ENCODE measurements at places on chromosomes 11 and 22.

DNA sequence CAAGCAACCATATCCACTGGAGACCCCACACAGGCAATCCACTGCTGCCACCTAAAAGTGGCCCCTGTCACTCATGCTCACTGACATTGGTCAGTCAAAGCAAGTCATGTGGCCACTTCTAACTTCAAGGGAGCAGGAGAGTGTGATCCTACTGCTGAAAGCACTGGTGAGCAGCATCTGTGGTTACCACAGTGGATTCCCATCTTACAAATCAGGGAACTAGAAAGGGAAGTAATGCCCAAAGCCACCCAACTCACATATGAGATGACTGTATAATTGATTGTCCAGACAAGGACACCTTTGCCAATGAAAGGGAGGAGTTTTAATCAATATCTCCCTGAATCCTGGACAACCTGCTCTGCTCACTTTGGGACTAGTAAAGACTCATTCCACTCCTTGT is 17.7 kb downstream of the RCN1 start:
- no peak for DNase-seq

GRCh38 chr11:68302670-68303069 is 9.7 kb upstream of the LRP5 start:
- DNase-seq, result no peak

DNA sequence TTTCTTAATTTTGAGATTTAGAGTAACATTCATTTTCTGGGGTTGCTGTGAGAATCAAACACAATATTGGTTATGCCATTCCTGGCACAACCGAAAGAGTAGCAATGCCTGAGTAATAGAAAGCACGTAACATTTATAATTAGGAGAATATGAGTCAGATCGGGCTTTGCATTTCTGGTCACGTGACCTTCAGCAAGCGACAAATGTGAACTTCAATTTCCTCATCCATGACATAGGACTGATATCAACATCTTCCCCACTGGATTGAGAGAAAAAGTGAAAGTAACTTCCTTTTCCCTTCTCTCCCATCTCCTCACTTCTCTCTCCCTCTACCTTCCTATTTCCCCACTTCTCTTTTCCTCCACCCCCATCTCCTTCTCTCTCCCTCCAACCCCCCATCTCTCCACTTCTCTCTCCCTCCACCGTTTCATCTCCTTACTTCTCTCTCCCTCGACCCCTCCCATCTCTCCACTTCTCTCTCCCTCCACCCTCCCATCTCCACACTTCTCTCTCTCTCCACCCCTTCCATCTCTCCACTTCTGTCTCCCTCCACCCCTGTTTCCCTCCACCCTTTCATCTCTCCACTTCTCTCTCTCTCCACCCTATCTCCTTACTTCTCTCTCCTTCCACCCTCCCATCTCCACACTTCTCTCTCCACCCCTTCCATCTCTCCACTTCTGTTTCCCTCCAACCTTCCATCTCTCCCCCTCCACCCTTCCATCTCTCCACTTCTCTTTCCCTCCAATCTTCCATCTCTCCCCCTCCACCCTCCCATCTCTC is 33.5 kb upstream of the CAT start:
- DNase-seq, result no peak

DNA sequence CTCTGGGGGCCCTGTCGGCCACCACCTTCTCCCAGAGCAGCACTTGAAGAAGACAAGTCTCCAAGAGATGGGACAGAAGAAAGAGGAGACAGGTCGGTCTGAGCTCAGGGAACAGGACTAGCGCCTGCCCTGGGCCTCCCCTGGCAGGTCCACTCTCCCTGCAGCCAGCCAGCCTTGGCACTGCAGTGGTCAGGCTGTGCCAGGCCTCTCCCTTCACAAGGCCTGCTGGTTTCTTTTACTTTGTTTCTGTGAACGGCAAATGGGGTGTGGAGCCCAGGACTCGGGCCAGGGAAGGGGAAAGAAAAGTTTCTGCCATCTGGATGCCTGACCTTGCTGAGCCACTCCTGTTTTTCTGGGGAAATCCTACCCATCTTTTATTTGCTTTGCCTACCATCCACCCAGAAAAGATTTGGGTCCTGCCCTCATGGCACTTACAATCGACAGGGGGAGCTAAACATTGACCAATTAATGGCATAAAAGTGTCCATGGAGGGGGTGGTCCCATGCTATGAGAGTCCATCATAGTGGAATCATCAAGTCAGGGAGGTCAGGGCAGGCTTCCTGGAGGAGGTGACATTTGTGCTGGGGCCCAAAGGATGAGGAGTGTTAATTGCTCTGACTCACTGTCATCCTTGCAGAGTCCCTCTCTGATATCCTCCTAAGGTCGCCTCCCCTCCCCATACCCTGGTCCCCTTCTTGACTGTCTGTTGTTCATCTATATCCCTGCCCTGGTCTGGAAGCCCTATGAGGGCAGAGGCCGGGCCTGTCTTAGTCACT is 65.2 kb downstream of the NFAM1 start:
- no peak for DNase-seq

DNA sequence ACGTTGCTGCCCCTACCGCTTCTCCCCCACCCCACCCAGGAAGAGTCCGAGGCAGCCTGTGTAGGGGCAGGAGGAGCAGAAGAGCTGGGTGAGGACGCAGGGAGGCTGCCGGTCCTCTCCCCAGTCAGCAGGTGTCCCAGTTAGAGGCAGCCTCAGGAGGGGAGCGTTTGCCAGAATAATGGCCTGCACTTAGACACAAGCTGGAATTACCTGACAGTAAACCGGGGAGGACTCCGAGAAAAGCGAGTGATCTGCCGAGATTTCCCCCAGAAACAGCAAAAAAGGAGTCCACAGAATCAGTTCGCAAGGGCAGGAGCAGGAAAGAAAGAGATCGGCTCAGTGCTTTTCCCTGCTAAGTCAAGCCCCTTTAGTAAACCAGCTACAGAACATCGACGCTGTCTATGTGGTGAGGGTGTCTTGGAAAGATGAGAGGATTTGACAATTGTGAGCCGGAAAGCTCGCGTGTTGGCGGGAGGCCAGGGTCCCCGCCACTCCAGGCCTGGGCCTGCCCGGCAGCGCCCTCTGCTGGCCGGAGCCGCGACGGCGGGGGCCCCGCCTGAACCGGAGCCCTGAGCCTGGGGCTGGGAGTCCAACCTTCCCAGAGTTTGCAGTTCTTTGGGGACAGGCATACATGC is 17.7 kb upstream of the THRSP start:
- DNase-seq, result peak; percentile 89

- no peak for DNase-seq
Measured at GRCh38 chr11:105071089-105071732, 26.1 kb upstream of the CARD16 start.

DNA sequence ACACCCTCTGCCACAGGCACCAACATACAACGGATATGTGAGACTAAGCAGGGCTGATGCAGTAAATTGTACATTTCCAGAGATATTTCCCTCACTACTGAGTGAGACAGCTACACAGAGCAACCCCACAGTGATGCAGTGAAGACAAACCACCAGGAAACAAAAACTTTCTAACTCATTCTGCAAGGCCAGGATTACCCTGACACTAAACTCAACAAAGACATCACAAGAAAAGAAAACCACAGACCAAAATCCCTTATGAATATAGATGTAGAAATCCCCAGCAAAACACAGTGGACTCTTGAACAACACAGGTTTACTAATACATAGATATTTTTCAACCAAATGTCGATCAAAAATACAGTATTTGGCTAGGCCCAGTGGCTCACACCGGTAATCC is 1.5 kb upstream of the SLC7A4 start:
- no peak for DNase-seq

DNA sequence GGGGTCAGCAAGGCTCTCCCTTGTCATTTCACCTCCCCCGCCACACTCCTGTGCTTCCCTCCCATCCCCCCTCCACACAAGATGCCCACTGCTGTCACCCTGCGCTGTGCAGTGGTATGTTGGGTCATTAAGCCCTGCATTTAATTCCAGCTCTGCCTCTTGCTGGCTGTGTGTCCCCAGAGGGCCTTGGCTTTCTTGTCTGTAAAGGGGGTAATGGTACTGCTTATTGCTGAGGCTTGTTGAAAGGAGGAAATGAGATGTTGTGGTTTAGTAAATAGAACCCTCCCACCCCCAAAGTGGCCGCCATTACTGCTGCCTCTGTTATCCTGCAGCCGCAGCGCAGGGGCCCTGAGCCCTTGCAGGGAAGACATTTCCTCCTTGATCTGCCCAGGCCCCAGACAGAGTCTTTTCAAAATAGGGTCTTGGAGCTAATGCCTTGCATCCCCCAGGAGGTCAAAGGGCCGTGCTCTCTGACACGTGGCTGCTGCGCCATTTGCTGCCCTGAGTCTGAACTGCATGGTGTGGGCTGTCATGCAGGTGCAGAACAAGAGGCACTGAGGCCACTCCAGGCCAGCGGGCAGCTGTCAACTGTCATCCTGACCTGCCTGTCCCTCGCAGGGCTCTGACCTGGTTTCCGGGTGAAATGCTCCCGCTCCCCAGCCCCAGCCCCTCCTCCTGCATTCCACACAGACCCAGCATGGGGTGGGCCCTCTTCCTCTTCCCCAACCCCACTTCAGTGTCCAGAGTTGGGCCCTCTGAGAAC is 18.7 kb downstream of the PVALB start:
- DNase-seq, result peak; percentile 68

GRCh38 chr11:128615612-128616011 is 28.3 kb upstream of the ETS1 start:
- DNase-seq, result no peak

GRCh38 chr11:19134004-19134403 is 17.0 kb downstream of the ZDHHC13 start:
- no peak for DNase-seq

DNA sequence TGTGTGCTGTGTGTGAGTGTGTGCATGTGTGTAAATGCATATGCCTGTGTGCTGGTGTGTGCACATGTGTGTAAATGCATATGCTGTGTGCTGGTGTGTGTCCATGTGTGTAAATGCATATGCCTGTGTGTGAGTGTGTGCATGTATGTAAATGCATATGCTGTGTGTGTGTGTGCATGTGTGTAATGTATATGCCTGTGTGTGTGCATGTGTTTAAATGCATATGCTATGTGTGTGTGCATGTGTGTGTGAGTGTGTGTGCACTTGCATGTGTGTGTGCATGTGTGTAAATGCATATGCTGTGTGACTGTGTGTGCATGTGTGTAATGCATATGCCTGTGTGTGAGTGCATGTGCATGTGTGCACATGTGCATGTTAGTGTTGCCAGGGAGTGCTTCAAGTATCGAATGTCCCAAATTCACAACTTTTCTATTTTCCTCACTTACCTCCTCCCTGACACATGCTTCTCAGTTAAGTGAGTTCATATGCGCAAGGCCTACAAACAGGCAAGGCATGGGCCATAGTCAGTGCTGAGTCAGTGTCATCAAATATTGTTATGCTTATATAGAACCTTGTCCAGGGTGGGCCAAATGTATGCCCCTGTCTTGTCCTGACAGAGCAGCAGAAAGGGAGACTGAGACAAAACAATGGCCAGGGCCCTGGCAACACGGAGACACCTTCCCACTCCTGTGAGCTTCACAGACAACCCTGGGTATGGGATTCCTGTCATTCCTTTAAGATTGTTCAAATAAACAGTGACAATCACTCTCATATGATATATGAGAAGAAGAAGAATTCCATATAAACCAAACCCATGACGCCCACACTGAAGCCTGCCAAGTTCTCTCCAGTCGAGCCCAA is 38.6 kb downstream of the GGTLC2 start:
- no peak for DNase-seq

DNA sequence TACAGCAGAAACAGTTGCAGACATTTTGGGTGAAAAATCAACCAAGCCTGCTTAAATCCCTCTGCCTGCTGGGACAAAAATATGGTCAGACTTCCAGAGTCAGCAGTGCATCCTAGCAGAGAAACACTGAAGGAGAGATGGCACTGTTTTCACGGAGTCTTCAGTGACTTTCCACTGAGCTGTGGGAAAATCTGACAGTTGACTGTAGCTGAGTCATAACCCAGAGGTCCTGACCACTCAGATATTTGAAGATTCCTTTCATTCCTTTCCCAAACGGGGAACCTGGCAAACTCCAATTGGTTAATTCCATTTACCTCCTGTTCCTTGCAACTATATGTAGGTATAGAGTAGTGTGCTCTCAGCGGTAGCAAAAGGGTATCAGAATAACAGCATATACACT is 20.9 kb upstream of the UPB1 start:
- DNase-seq, result no peak

DNA sequence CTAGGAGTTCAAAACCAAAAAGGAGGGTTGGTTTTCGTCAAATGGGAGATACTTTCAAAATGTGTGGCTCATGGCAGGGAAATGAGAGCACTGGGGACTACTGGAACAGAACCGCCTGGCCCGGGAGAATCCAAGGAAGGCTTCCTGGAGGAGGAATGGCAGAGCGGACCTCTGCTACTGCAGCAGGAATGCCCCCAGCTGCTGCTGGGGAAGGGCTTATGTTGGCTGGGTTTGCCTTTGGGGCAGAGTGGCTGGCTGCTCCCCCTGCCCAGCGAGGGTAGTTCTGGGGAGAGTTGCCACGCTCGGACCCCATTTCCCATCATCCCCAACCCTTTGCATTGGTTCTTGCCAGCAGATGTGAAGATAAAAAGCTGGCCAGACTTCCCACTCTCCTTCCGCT is 10.6 kb upstream of the APOBEC3A start:
- no peak for DNase-seq

- DNase-seq, result no peak
Measured at GRCh38 chr22:20434264-20434751, 3.3 kb downstream of the SCARF2 start.

- no peak for DNase-seq
Measured at GRCh38 chr11:97883086-97883485, 1137.7 kb upstream of the CNTN5 start.

DNA sequence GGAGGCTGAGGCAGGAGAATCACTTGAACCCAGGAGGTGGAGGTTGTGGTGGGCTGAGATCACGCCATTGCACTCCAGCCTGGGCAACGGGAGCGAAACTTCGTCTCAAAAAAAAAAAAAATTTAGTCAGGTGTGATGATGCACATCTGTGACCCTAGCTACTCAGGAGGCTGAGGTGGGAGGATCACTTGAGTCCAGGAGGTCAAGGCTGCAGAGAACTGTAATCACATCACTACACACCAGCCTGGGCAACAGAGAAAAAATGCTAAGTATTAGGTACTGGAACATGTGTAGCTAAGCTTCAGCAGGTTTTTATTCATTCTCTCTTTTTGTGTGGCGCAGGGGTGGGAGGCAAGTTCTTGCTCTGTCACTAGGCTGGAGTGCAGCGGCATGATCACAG is 64.2 kb upstream of the SLN start:
- DNase-seq, result no peak

GRCh38 chr11:126197277-126197939 is 14.0 kb downstream of the RPUSD4 start:
- DNase-seq, result no peak

GRCh38 chr22:48070083-48070482 is 1307.6 kb downstream of the TBC1D22A start:
- DNase-seq, result no peak

- DNase-seq, result no peak
Measured at GRCh38 chr11:69027704-69028372, 14.8 kb upstream of the MRGPRF start.

GRCh38 chr11:92413757-92414513 is 189.3 kb downstream of the FAT3 start:
- DNase-seq, result peak; percentile 5
